Hepatocyte (in vitro differentiated cells): ENCODE measurements at places on chromosomes 5 and 9.

GRCh38 chr5:179820127-179820482, 600 bp upstream of the SQSTM1 start:
- DNase-seq, result no peak

DNA sequence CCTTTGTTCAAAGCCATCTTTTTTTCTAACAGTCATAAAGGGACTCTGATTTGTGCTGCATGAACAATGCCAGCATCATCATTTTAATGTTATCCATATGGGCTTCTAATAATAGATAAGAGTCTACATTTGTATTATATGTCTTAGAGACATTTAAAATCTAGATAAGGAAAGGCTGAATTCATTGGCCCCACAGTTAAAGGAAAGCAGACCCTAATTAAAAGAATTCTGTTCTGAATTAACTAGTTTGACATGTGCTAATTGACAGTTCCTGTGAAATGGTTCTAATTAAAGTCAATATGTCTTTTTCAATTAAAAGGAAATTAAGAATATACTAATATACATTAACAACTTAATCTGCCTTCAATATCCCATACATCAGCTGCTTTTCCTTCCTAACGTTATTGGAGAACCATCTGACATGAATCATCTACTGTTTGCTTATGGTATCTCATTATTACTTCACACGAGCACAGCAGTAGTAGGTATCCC, 104.7 kb downstream of the NR2F1-AS1 start:
- DNase-seq, result no peak

GRCh38 chr5:21807953-21808352, 1045.2 kb downstream of the CDH12 start:
- DNase-seq, result no peak

GRCh38 chr5:124065508-124065907, 553.5 kb downstream of the CSNK1G3 start:
- no peak for DNase-seq

DNA sequence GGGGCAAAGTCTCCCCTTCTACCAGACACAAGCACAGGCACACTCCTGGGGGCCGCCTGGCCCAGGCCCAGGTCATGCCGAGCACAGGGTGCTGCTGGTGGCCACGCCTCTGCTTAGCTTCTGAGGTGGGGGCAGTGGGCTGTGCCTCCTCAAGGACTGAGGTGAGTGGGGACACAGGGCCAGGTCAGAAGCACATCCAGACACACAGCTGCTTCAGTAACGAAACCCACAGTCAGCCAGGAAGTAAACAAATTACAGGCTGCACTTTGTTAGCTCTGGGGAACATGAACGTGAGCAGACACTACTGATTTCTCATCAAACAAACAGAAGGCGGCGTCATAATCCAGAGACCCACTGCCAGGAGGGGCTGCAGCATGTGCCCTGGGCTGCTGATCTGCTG, 192.4 kb downstream of the HSPA4 start:
- peak; percentile 37 for DNase-seq

GRCh38 chr5:171681677-171682076, 103.9 kb upstream of the SMIM23 start:
- DNase-seq, result no peak

DNA sequence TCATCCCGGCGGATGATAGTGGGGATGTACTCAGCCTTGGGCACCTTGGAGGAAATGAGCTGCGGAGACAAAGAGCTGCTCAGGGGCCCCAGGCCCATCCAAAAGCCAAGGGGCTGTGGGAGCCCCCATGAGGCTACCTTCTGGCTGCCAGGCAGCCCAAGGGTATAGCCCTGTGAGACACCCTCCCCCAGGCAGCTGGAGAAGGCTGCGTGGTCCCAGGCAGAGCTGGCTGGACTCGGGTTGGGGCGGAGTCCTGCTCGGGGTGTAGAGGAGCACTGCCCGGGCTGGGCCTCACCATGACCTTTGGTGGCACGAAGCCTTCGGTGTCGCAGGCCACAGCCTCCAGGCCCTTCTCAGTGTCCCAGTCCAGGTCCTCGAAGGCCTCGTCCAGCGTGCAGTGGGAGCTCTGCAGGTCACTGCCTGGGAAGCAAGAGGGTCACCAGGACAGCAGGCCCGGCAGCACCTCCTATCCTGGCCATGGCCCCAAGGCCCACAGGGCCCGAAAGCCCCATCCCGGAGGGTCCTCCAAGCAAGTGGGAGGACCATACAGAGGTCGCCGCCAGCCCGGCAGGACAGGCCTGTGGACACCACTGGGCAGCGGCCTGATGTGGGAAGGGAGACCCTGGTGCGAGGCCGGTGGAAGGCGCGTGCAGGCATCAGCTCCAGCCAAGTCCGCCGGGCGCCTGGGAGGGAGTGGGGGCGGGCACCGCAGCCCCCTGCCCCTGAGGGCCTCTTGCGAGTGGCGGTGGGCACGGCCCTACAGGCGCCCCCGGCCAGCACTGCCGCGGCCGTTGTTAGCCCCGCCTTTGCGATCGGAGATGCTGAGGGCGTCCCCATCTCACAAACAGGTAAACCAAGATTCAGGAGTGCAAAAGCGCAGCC, 6.1 kb downstream of the NSMF start:
- no peak for DNase-seq
